ENCODE measurements at places on chromosomes 3 and 15.

DNA sequence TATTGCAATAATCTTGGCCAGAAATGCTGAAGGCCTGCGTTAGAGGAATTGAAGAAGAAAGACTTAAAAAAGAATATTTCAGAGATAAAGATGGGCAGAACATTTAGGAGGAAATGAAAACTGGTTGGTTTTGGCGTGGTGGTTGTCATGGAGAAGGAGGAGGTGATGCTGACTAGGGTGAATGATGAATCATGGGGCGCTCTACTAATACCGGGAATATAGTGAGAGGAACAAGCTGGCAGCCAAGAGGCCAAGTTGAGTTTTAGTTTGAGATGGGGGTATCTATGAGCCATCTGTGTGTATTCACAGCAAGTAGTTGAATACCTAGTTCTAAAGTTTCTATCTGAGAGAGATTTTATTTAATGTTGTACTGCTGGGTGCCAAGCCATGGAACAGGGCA lies 6.8 kb upstream of the GAP43 start:
- DNase-seq: peak; percentile 51

DNA sequence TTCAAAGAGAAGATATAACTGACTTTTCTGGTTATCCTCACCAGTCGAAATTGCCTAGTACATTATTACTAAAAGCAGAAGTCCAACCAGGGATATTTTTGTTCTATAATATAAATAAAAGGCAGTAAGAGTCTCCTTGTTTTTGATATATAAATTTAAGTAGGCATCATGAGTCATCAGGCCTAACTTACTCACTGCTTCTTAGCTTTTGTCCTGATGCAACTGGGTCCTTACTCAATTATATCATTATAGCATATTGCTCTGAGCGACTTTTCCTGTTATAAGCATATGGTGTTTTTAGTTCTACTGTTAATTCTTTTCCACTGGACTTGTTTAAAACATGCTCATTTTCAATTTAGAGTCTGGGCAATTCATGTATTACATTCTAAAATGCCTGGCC lies 910.1 kb downstream of the MCTP2 start:
- DNase-seq: no peak

DNA sequence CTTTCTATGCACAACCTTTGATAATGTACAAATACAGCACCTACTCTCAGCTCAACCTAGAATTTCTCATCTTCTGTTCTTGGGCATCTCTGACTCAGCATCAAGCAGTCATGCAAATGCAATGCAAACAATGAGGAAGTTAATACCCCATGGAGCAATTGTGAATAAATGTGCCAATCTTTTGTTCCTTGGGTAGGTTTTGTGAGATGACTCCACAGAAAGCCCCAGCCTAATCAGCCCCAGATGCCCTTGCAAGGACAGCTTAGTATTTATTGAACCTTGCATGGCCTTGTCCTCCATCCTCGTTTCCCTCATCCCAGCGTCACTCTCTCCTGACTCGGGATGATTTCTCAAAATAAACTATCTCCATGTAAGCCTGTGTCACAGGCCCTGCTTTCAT lies 494.7 kb upstream of the NECTIN3 start:
- no peak for DNase-seq

- no peak for DNase-seq
Measured at GRCh38 chr3:61820306-61820992, 259.1 kb downstream of the PTPRG start.

DNA sequence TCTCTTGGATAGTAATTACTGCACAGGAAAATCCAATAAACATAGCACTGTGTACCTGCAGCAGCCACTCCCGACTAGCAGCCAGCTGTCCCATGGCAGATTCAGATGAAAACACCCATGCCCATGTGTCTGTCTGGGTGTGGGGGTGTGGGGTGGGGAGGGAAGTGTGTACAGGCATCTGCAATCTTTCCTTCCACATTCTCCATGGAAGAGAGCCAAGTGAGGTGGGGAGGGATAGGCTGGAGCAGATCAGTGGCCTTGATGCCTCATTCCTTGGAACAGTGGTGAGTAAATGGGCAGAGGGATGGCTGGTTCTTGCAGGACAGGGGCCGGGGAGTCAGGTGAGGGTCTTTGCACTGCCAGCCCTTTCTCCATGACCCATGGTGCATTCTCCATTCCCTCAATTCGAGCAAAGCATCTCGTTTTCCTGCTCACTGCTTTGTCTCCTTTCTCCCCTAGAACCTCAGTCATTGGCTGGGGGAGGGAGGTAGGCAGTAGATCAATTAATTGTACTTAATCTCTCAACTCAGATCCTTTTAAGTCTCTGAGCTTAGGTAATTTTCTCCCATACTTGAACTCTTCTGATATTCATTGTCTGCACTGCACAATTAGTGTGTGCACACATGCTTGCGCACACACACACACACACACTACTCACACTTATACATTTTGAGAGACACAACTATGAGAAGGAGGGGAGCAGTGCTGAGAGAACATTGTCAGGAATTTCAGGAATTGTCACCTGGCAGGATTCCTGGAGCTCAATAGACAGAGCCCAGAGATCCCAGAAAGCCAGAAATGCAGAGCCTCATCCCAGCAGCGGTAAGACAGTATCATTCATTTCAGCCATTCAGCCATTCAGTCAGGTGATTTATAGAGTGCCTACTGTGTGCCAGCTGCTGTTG lies 31.9 kb downstream of the PDIA5 start:
- no peak for DNase-seq

DNA sequence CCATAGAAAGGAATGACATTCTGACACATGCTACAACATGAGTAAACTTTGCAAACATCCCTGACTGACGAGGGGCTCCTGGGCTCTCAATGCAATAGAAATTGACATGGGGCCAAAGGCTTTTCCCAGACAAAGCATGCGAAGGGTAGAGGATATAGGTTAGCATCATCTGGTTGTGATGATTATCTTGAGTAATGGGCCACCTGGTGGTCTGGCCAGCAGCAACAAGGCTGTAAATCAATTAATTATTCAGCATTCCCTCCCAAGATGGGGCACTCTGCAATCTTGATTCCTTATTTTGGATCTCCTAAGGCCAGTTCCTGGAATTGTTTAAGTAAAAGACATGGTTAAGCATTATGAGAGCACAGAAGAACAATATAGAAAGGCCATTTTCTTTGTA lies 99.2 kb downstream of the AGBL1 start:
- no peak for DNase-seq

- DNase-seq: no peak
Measured at GRCh38 chr3:61454801-61455200, 106.6 kb upstream of the PTPRG start.

DNA sequence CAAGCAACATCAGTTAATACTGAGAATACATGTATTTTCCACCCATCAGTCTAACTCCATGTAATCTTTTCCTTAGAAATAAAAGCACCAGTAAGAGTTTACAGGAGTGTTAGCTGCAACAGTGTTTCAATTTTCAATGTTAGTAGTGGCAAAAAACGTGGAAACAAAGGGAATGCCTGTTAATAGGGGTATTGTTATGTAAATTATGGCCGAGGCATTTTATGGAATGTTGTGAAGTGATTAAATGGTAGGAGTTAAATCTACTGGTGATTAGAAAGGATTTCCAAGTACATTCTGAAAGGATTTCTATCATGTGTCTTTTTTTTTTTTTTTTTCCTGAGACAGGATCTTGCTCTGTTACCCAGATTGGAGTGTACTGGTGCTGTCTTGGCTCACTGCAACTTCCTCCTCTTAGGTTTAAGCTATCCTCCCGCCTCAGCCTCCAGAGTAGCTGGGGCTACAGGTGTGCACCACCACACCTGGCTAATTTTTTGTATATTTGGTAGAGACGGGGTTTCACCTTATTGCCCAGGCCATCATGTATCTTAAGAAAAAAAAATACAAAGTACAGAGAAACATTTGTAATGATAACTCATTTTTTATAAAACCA lies 6.6 kb downstream of the ATP6V1A start:
- no peak for DNase-seq

GRCh38 chr3:28132941-28133340 lies 108.5 kb upstream of the CMC1 start:
- DNase-seq: no peak

DNA sequence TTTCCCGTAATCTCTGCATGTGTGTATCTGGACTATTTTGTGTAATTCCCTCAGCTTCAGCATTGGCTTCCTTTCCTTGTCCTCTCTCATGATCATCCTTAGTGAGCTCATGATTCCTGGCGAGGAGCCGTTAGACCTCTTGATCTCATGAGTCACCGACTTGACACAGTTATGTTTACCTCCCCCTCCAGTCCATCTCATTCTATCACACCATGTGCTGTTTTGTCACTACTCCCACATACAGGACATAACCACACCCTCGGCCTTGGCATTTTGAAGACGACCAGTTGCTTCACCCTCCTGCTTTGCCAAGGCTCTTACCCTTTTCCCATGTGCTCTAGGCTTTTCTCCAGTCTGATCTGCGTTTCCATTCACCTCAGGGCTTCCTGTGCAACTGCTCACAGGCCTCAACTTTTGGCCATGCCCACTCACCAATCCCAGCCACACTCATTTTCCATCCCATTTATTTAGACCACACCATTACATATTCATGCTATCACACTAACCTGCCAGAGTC lies 41.5 kb downstream of the CP start:
- DNase-seq: no peak

DNA sequence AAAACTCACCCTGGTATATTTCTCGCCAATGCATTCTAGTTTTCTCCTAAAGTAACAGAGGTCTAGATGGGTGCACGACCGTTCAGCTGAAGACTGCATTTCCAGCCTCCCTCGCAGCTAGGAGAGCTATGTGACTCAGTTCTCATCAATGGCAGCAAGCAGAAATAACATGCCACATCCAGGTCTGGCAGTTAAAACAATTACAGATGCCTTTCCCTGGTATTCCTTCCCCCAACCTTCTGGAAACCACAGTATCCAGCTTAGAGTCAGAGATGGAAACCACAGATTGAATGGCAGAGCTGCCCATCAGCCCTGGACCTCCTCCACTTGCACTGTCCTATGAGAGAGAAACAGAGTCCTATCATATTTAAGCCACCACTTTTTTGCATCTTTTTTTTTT lies 4.8 kb downstream of the HAPLN3 start:
- no peak for DNase-seq

Data from stimulated activated CD8-positive, alpha-beta memory T cell treated with anti-CD3 and anti-CD28 coated beads, Interleukin-4, amount 100 ng/mL, for 48 hours (primary cell).